ENCODE measurements at places on chromosomes 6 and 20.

DNA sequence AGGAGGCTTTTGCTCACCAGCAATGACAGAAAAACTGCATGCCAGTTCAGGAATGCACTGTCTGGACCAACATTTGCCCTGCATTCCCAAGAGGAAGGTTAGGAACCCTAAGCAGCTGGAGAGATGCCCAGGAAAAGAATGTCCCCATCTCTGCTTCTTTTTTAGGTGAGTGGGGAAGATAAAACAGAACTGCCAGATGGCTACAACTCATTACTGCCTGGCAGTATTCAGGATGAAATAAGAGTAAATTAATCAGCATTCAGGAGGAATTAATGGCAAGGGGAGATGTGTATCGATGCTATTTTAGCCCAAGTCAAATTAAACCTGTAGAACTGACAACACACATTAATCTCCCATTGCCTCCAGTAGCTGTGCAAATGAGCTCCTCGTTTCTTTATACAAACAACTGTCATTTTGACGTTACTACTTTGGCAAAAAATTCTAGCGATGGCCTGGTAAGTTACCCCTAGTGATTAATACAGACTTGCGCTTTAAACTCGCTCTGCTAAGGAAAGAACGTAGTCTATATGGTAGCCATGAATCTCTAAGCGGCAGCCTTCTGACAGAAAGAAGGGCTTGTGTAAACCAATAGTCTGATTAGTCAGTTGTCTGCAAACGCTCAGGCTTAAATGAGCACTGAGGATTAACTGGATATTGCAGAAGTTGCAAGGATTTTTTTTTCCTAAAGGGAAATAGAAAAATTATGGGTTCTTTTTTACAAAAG is 16.7 kb upstream of the SMLR1 start:
- DNase-seq = no peak

DNA sequence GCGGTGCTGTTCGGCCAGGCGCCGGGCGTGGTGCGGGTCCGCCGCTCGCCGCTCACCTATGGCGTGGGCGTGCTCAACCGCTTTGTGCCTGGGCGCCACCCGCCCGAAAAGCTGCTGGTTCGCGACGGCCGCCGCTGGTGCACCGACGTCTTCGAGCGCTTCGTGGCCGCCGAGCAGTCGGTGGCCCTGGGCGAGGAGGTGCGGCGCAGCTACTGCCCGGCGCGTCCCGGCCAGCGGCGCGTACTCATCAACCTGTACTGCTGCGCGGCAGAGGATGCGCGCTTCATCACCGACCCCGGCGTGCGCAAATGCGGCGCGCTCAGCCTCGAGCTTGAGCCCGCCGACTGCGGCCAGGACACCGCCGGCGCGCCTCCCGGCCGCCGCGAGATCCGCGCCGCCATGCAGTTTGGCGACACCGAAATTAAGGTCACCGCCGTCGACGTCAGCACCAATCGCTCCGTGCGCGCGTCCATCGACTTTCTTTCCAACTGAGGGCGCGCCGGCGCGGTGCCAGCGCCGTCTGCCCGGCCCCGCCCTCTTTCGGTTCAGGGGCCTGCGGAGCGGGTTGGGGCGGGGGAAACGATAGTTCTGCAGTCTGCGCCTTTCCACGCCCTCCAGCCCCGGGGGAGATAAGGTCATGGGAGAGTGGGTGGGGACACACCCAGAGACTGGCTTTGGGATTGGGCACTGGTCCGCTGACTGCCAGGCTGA is 15.7 kb downstream of the ADISSP start:
- peak; percentile 27 for DNase-seq

DNA sequence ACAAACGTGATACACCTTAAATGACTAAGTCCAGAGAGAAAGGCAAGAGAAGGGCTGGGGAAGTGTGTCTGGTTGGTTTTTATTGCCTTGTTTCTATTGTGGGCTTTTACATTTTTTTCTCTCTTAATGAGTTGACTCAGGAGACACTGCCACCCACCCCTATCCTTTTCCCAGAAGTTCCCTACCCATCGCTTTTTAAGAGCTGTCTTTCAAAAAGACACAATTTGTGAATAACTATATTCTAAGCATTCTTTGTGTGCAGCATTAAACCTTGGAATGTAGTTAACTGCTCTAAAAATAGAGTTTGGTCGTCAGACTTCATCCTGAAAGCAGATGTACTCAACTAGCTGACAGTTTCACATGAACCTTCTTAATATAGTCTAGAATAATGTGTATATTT is 174.9 kb downstream of the ISM1 start:
- no peak for DNase-seq

GRCh38 chr6:144576871-144577270 is 291.7 kb downstream of the UTRN start:
- DNase-seq = no peak

GRCh38 chr20:11492846-11493245 is 424.8 kb upstream of the BTBD3 start:
- no peak for DNase-seq

DNA sequence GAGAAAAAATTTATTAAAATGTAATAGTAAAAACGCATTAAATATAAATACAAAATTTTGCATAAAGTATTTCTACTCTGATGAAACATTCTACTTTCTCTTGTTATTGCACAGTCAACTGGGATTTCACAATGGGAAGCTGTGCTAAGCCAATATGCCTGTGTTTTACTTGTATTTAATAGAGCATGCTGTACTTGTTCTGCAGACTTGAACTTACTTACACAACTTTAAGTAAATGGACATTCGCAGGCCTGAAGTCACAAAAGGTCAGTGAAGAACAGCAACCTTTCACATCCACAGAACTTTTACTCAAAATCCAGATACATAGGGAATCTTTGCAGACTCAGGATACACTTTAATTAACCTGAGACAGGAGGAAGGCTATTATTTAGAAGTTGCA is 409.5 kb downstream of the BTBD3 start:
- no peak for DNase-seq

DNA sequence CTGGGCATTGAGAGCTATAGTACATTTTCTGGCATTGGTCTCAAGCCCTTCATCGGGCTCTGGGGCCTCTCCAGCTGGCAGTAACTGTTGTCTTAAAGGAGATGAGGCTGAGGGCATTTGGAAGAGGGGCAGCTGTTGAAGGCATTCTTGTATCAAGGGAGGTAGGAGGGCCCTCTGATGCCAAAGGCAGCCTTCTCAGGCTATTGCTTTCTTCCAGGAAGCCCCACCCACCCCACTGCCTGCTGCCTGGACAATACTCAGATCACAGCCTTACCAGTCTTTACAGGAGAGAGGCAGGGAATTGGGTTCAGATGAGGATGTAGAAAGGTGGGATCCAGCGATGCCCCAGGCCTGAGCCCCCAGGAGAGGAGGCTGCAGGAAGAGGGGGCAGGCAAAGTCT is 46.0 kb downstream of the CPXM1 start:
- DNase-seq = no peak

DNA sequence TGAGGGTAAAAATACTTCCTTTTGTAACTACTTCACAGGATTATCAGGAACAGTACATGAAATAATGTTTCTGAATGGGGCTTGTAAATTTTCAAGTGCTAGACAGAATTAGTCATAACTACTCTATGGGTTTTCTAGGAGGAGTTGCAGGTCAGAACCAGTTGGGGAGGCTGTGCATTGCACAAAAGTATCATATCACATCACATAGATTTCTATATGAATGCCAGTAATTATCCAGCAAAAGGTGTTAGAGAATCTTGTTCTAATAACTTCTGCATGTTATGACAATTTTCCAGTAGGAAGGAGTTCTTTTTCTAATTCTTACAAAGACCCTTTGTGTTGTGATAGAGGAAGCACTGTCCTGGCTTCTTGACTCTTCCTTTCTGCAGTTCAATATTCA is 551.6 kb downstream of the COL12A1 start:
- no peak for DNase-seq

DNA sequence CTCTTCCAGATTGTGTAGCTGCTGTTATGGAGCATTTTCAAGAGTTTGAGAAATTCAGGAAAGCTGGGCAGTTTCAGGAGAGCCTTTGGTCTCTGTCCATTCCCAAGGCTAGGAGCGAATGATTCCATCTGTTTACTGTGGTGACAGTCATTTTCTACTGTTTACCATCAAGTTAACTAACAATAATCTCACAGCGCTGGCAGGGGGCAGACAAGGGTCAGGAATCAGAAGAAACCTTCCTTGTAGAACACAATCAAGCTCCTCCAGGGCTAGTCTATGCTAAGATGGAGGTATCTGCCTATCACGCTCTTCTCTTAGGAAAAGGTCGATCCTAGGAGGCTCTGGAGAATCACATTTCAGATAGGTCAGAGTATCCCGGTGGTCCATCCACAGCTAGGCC is 293.9 kb downstream of the KIF16B start:
- no peak for DNase-seq
